ENCODE measurements at places on chromosomes 13 and 19. TPM values are rescaled to one million over a fixed set of nuclear protein-coding genes. Genes with fewer than 3 reads are reported as not detected.

The ZNF844 gene
- total RNA-seq: 2.0 TPM

The FCHO1 gene
- 74.7 TPM for total RNA-seq

The TUBA3C gene
- total RNA-seq: not detected

The PSG1 gene
- not detected for total RNA-seq

The CERS1 gene
- 0.18 TPM for total RNA-seq

The RXFP2 gene
- total RNA-seq: not detected

The PROZ gene
- total RNA-seq: not detected

The ESD gene
- total RNA-seq: 125 TPM

The SLC25A41 gene
- total RNA-seq: 0.32 TPM

The CACNG6 gene
- not detected for total RNA-seq

The TEX29 gene
- total RNA-seq: 0.46 TPM

The PRDX2 gene
- 279 TPM for total RNA-seq

The CD70 gene
- 85.5 TPM for total RNA-seq

The TSHZ3 gene
- total RNA-seq: 1.3 TPM

The BEST2 gene
- total RNA-seq: 0.11 TPM

The POSTN gene
- not detected for total RNA-seq

The ACP7 gene
- total RNA-seq: not detected

The LSR gene
- 1.0 TPM for total RNA-seq

The WDR87 gene
- not detected for total RNA-seq

The COX7A1 gene
- not detected for total RNA-seq

The MUC16 gene
- total RNA-seq: not detected

The CYP4F8 gene
- not detected for total RNA-seq

The TMEM59L gene
- not detected for total RNA-seq

The PPP1R37 gene
- 18.4 TPM for total RNA-seq

The AMER2 gene
- not detected for total RNA-seq

The CGB1 gene
- total RNA-seq: not detected

The CYP2S1 gene
- total RNA-seq: 0.34 TPM

The LYPD5 gene
- 0.14 TPM for total RNA-seq

The ACOD1 gene
- total RNA-seq: not detected

The PLPPR3 gene
- total RNA-seq: not detected

The C19orf73 gene
- total RNA-seq: 1.7 TPM

The LILRA1 gene
- not detected for total RNA-seq

The ZNF90 gene
- 3.2 TPM for total RNA-seq

The TMEM86B gene
- total RNA-seq: 6.7 TPM

The ZFR2 gene
- 0.32 TPM for total RNA-seq

The NAPSA gene
- 5.1 TPM for total RNA-seq

The ZNF177 gene
- total RNA-seq: 0.46 TPM

The SHISA7 gene
- total RNA-seq: not detected

The CEACAM3 gene
- not detected for total RNA-seq

The METTL21C gene
- total RNA-seq: not detected

The FUT6 gene
- not detected for total RNA-seq

The VSTM1 gene
- total RNA-seq: not detected

The ZNF555 gene
- total RNA-seq: 0.66 TPM

The TGFBR3L gene
- total RNA-seq: 6.3 TPM

The GGN gene
- total RNA-seq: 0.71 TPM

The ZNF581 gene
- total RNA-seq: 26.6 TPM

The LIM2 gene
- total RNA-seq: not detected

The IL4I1 gene
- total RNA-seq: 42.3 TPM

The SLAIN1 gene
- total RNA-seq: 35.9 TPM

The NUDT15 gene
- total RNA-seq: 12.2 TPM

The RUVBL2 gene
- total RNA-seq: 170 TPM

The IGFL3 gene
- total RNA-seq: not detected

The BSG gene
- total RNA-seq: 304 TPM

The PPP1R13L gene
- 16.6 TPM for total RNA-seq

The OVOL3 gene
- not detected for total RNA-seq

The TSSK6 gene
- total RNA-seq: 2.6 TPM

Data from activated T-helper 2 cell treated with anti-CD3 and anti-CD28 coated beads, Interferon-gamma antibody, Interleukin-2, Interleukin-4, amounts not matched to agents 10 μg/mL and 5 μg/mL and 100 μg/mL, durations not matched to agents 14 hours and 24 hours and 36 hours (primary cell).